H1 (cell line): ENCODE measurements at places on chromosomes 4 and X.

DNA sequence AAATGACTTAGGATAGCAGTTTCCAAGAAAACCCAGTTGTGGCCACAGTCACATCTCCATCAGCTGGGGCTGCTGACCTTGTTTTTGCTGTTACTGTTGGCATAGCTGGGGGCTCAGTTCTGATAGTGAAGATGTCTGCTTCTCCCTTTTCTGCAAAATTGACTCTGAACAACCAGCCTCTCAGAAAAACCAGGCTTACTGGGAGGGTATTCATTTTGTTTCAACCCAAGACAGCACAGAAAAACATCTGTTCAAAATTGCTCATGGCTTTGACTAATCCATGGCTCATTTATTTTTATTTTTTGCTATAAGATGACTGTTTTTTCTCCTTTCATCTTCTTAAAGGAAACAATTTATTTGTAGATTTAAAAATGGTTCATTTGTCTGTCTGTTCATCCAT, 53.1 kb downstream of the RASL11B start:
- DNase-seq: no peak

GRCh38 chrX:153963546-153963945, 8.1 kb downstream of the HCFC1 start:
- no peak for DNase-seq

- no peak for DNase-seq
Measured at GRCh38 chr4:126023896-126024295, 709.1 kb downstream of the FAT4 start.

DNA sequence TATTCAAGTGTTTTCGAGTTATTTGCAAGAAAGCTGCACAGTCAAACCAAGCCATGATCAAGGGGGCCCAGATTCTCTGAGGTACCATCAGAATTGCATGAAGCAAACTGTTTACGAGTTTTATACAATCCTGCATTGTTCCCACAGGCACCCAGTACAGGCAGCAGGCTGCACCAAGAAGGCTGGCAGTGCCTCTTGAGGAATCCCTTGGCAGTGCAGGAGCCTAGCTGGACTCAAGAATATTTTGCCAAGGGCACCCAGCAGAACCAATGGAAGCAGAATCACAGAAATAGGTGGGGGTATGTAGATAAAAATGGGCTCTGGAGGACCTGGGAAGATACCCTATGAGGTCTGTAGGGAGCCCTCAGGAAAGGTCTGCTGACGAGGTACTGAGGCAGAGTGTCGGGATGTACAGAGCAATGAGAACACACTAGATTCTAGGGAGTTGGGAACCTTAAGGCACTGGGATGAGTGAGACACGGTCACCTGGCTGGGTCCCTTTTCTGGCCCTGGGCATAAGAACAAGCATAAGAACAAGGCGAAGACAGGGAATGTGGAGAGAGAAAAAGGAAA, 2.5 kb upstream of the PLP1 start:
- no peak for DNase-seq

- DNase-seq: peak; percentile 71
Measured at GRCh38 chr4:10456595-10457254, 501 bp downstream of the ZNF518B start.
